RPMI7951 (cell line): ENCODE measurements at places on chromosomes 16 and 17. TPM values are rescaled to one million over a fixed set of nuclear protein-coding genes. Genes with fewer than 3 reads are reported as not detected.

- DNase-seq: no peak
These were observed 60.2 kb upstream of the ZKSCAN2 start for GRCh38 chr16:25317732-25318316.

The PLXDC1 gene
- total RNA-seq: 1.4 and 4.2 TPM in 2 replicates

GRCh38 chr17:29588562-29589411 is 661 bp downstream of the GIT1 start:
- peak; percentile 35 for DNase-seq

- no peak for DNase-seq
These were observed 7.3 kb downstream of the SLC52A1 start for GRCh38 chr17:5027916-5028315.

GRCh38 chr17:30249460-30249859 is 14.0 kb upstream of the SLC6A4 start:
- no peak for DNase-seq

DNA sequence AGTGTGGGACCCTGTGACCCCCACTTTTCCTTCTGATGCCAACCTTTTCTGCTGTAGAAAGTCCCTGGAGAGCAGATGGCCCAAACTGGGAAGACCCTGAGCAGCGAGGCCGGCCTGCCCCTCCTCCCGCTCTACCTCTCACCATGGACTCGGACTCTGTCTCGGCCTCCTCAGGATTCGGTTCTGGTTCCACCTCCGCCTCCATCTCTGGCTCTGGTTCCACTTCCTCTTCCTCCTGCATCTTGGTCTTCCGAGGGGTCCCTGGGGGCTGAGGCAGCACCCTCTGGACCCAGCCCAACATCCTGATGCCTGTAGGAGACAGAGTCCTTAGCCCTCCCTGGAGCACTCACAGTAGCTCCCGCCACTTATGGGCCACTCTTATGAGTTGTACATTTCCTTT is 3.9 kb downstream of the CNGB1 start:
- DNase-seq: no peak

The AATK gene
- total RNA-seq: not detected in 2 replicates

GRCh38 chr17:3865176-3865575 is 19.1 kb upstream of the NCBP3 start:
- peak; percentile 48 for DNase-seq

The KRT31 gene
- not detected in 2 replicates for total RNA-seq

GRCh38 chr17:47914306-47914948 is 18.4 kb downstream of the SP2 start:
- DNase-seq: no peak

DNA sequence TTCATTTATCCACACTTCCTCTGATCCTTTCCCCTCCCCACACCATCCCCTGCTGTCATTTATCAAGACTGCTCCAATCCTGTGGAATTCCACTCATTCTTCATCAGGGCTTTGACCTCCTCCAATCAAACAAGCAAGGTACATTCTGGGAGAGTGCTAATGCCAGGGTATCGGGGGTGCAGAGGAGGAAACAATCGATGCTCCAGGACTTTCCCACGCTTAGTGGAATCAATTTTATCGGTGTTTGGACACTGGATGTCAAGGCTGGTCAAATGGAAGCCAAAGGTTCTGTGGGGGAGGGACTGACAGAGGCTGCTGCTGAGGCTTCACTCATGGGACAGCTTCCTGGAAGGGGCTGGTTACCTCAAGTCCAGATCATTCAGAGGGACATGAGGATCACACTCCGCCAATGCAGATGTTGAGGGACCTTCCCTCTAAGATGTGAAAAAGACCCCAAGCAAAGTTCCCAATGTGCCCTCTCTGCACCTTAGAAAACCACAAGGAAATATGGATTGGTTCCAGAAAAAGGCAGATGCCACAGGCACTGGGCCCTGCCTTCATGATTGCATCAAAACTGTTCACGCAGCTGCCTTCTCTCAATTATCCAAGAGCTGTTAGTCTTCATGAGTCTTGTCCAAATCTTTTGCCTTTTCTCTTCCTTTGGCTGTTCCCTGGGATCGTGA is 44.7 kb upstream of the SOX9 start:
- no peak for DNase-seq

DNA sequence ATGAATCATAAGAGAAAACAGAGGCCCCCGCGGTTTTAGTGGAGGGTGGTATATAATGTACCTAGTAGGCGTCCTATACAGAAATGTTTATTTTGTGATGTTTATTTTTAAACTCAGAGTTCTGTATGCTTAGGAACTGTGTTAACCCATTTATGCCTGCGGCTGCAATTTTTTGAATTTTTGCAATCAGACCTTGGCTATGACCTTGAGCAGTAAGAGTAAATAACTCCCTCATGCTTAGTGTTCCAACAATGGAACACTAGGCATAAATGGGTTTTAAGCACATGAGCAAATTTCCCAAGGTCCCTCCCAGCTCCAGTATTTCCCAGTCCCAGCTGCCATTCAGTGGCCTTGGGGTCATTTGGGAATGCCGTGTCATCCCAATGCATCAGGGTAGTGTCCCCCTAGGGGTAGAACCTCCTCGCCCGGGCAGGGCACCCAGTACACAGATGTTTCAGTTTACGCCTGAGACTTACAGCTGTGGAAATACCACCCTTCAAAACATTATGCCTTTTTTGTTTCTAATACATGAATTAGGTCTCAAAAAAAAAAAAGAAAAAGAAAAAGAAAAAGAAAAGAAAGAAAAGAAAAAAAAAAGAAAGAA is 605.8 kb upstream of the CDH11 start:
- peak; percentile 28 for DNase-seq

- no peak for DNase-seq
These were observed 3.9 kb upstream of the SKAP1 start for GRCh38 chr17:48433896-48434295.

DNA sequence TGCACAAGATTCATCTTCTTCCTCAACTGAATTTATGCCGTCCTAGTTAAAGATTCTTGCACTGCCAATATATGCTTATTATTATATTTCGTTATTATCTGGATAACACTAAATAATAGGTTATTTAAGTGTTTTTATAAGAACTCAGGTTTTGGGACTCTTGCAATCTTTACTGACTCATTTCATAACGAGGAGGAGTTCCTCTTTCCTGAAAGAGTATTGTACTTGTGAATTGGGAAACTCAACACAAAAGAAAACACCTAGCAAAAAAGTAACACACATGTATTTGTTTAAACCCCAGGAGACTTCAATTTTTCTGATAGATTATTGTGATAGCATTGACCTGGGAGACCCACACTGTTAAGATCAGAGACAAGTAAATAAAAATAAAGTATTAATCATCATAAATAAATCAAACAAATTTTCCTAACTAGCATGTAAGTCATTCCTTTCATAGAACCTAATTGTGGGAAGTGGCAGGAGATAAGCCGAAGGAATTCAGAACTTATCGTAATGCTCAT is 505.8 kb downstream of the KCNJ2 start:
- DNase-seq: no peak

DNA sequence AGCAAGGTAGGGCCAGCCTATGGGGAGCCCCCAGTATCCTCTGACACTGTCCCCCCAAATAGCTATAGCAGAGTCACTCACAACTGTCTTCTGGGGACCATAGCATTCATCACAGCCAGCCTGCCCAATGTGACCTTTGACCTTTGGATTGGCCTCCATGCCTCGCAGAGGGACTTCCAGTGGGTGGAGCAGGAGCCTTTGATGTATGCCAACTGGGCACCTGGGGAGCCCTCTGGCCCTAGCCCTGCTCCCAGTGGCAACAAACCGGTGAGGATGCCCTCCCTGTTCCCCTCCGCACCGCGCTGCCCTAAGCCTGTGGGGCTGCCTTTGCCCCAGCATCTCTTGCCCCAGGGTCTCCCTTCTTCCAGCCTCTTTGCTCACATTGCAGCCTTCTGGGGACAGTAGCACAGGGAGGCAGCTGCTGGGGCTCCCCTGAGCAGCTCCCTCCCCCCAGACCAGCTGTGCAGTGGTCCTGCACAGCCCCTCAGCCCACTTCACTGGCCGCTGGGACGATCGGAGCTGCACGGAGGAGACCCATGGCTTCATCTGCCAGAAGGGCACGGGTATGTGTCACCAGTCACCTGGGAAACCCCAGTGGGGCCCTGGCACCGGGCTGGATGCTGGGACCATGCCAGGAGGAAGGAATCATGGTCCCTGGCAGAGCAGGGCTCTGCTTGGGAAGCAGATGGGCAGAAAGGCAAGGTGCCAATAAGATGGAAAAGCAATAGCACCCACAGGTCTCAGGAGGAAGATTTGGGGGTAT is 61.1 kb downstream of the MRC2 start:
- no peak for DNase-seq

DNA sequence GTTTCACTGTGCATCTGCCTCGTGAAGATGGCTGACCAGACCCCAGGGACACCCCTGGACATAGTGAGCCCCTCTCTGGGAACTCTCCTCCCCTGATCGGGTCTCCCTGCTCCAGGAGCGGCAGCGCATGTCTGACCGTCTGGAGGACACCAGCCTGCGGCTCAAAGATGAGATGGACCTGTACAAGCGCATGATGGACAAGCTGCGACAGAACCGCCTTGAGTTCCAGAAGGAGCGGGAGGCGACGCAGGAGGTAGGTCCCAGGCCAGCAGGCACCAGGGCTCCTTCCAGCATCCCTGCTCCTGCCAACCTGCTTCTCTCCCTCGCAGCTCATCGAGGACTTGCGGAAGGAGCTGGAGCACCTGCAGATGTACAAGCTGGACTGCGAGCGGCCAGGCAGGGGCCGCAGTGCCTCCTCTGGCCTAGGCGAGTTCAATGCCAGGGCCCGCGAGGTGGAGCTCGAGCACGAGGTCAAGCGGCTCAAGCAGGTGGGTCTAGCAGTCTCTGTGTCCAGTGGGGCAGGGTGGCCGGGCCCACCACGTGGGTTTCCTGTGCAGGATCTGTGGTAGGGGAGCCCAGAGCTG is 136.9 kb downstream of the RAB11FIP4 start:
- DNase-seq: no peak

DNA sequence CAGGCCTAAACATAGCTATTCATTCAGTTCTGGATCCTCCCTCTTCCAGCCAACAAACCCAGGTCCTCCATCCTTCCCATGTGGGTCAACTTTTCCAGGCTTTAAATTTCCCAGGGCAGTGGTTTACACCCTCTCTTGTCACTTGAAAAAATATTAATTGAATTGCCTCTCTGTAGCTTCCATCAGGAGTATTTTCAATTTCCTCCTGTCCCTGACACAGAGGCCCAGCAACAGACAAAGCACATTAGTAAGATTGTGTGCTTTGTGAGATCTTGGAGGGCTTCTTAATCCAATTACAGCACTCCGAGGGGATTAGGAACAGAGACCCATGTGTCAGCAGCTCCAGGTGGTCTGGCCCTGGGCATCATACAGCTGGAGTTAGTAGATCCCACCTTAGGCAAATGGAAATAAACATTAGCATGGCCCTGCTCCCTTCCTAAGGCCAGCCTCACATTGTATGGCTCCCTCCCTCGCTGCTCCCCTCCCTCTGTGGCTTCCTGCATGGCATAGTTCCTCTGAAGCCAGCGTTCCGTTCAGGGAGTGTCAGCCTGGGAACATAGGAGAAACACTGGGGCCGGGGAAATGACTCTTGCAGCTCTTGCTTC is 132.7 kb upstream of the HSBP1 start:
- no peak for DNase-seq

The DUSP3 gene
- 32.3 and 32.4 TPM in 2 replicates for total RNA-seq

DNA sequence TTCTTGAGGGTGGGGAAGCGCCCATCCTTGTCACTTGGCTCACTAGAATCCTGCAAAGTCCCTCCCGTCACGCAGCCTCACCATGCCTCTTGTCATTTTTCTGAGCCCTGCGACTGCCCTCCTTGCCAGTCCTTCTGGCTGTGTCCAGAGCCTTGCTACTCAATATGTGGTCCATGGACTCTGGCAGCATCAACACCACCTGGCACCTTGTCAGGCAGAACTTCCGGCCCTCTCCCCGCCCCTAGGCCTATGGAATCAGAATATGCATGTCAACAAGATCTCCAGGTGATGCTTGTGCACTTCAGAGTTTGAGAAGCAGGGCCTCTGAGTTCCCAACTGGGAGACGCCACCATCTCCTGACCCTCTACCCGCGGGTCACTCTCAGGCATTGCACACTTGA is 12.1 kb downstream of the PIMREG start:
- no peak for DNase-seq

The SLC4A1 gene
- not detected in 2 replicates for total RNA-seq

DNA sequence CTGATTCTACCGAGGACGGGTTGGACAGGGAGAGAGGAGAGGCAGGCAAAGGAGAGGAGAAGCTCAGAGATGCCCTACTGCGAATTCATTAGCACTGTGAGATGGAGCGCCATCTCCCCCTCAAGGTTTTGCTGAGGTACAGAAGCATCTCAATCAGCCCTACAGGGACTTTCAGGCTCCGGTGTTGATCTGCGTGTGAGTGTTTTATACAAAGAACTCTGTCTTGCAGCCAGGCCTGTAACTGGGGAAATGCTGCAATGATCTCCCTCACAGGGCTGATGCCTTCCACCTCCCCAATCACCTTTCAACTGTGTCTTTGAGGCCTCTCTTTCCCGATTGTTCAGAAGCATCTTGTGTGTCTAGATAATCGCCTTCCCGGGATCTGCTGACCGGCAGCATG is 74.8 kb downstream of the IRX6 start:
- DNase-seq: no peak

The HEATR9 gene
- total RNA-seq: not detected in 2 replicates

DNA sequence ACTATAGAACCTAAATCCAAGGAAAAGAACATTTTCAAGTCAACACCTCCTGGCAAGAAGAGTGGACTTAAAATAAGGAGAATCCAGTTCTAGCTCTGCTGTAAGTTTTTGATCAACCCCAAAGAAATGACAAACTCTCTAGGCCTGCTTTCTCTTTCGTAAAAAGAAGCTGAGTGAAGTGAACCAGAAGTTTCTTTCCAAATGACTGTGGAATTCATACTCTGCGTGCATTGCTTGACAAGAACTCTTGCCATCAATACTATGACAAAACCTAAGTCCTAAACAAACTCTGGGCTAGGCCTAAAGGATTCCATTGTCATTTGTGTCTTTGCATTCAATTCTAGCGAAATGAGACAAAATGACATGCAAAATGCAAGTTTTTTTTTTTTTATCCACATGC is 187.5 kb upstream of the SOX9 start:
- no peak for DNase-seq

The CD300H gene
- not detected in 2 replicates for total RNA-seq

The CUEDC1 gene
- 6.4 and 6.6 TPM in 2 replicates for total RNA-seq

DNA sequence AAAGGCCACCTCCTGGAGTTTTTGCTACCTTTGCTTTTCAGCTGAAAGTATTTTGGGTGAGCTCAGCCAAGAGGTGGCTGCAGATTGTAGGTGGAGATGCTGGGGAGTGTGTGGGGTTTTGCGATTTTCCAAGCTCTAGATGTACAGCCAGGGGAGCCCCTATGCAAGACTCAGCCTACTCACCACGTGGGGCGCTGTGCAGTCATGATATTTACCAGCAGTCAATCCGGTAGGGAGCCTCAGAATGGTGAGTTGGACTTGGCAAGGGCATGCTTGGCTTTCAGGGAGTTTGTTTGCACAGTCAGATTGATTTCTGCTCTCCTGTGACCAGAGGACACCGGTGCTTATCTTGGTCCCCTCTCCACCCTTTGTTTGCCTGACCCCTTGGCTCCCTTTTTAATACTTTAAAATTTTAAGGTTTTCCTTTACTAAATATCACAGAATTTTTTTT is 175.3 kb downstream of the UTP18 start:
- peak; percentile 39 for DNase-seq
